ENCODE measurements at places on chromosomes 1 and 21. TPM values are rescaled to one million over a fixed set of nuclear protein-coding genes. Genes with fewer than 3 reads are reported as not detected.

Gene LDLRAD2
- 1.1 TPM for total RNA-seq

GRCh38 chr1:19645411-19646251 lies 1.5 kb downstream of the NBL1 start:
- DNase-seq = no peak

Gene SLC45A3
- total RNA-seq = 3.7 TPM

DNA sequence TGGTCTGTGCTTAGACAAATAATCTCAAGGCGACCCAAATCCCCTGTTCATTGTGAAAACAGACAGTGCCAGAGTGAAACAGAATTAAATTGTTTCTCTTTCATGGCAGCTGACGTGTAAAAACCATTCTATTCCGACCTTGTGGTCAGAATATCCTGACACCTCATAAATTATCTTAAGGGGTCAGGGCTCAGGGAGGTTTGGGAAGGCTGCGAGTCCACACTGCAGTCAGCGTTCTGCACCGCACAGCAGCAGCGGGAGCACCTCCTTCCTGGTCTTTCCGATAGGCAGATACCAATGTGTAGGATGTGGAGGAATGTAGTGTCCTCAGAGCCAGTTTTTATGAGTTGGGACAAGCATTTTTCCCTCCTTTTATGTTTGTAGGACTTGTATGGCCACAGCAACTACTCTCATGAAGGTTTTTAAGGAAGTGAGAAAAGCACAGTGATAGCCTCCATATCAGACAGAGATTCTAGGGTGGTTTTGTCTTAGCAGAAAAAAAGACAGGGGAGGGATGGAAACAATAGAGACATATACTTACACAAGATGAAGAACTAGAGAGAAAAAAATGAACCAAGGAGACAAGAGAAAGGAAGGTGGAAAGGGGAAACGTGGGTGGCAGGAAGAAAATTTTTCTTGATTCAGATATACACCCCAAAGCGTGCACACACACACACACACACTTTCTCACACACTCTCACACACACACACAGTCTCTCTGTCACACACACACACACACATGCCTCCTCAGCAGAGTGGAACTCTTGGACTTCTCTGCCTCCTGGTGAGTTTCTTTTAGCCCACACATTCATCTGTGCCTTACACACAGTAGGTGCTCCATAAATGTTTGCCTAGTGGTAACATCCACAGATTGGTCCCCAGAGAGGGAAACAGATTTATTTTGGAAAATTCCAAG lies 68.6 kb downstream of the NTMT2 start:
- DNase-seq = no peak

Gene CSRP1
- 545 TPM for total RNA-seq

DNA sequence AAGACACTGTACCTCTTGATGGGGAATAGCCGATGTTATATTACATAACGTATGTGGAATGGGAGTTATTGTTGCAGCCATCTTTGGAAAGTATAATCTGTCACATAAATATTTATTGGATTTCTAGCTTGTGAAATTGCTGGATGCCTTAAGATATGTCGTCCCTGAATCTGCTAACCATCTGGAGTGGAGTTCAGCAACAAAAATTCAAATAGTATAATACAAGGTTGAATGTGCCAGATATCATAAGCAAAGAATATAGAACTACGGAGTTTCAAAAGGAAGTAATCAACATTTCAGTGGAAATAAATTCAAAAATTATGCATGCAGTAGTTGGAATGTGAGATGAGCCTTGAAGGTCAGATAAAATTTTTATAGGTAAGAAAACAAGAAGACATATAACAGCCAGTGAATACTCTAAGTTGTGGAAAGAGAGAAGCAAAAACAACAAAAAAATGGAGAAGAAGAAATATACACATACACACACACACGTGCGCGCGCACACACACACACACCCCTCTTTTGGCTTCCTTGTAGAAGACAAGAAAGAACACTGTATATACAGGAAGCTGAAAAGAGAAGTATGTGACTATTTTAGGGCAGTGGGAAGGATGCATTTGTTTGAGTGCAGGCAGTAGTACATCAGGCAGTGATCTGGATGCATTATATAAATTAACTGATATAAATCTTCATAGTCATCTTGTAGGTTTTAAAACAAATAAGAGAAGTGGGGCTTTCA lies 516.7 kb downstream of the KCNT2 start:
- DNase-seq = no peak
